ENCODE measurements at places on chromosomes 2 and 18. TPM values are rescaled to one million over a fixed set of nuclear protein-coding genes. Genes with fewer than 3 reads are reported as not detected.

SYT4 gene
- not detected for total RNA-seq

MOCOS gene
- total RNA-seq = not detected

MYL1 gene
- total RNA-seq = not detected

MAIP1 gene
- total RNA-seq = 16.7 TPM

COL3A1 gene
- not detected for total RNA-seq

RGPD3 gene
- total RNA-seq = 0.19 TPM

RNU2-63P gene
- 13.3 TPM for total RNA-seq

SMAD2 gene
- 134 TPM for total RNA-seq

NMUR1 gene
- total RNA-seq = 0.89 TPM

SPC25 gene
- total RNA-seq = 32.1 TPM

PLEK gene
- total RNA-seq = 1.4 TPM

BCL2 gene
- total RNA-seq = 145 TPM

SULT1C4 gene
- total RNA-seq = not detected

DNAJC5G gene
- total RNA-seq = not detected

ABCB11 gene
- total RNA-seq = not detected

CAB39 gene
- total RNA-seq = 168 TPM

KCNJ3 gene
- not detected for total RNA-seq

DCDC2C gene
- total RNA-seq = not detected

COL6A3 gene
- 0.45 TPM for total RNA-seq

LRPPRC gene
- 73.2 TPM for total RNA-seq

POTEJ gene
- total RNA-seq = not detected

STON1 gene
- total RNA-seq = 1.5 TPM

NLRC4 gene
- total RNA-seq = not detected

CNTNAP5 gene
- total RNA-seq = not detected

TGFA gene
- not detected for total RNA-seq

RFTN2 gene
- not detected for total RNA-seq

INO80B gene
- total RNA-seq = 47.0 TPM

L3MBTL4 gene
- total RNA-seq = 0.10 TPM

LYG2 gene
- not detected for total RNA-seq

CCDC148 gene
- total RNA-seq = not detected

TOGARAM2 gene
- 4.0 TPM for total RNA-seq

MYO5B gene
- total RNA-seq = not detected

BCL2L11 gene
- 38.6 TPM for total RNA-seq

CD226 gene
- 65.4 TPM for total RNA-seq

C1GALT1C1L gene
- total RNA-seq = not detected

C2orf72 gene
- total RNA-seq = 0.65 TPM

LRATD1 gene
- total RNA-seq = not detected

ST8SIA3 gene
- total RNA-seq = not detected

MBOAT2 gene
- 3.2 TPM for total RNA-seq

LHCGR gene
- total RNA-seq = not detected

CPS1 gene
- total RNA-seq = 0.48 TPM

SKOR2 gene
- not detected for total RNA-seq

TMBIM1 gene
- 79.6 TPM for total RNA-seq

DSEL gene
- total RNA-seq = 0.07 TPM

SKA1 gene
- total RNA-seq = 27.2 TPM

UGT1A5 gene
- not detected for total RNA-seq

DYSF gene
- 0.12 TPM for total RNA-seq

UGT1A8 gene
- not detected for total RNA-seq

PROM2 gene
- total RNA-seq = 0.40 TPM

SH3RF3 gene
- total RNA-seq = 0.40 TPM

PLCD4 gene
- 0.38 TPM for total RNA-seq
